ENCODE measurements at places on chromosomes 2 and 18. TPM values are rescaled to one million over a fixed set of nuclear protein-coding genes. Genes with fewer than 3 reads are reported as not detected.

DNA sequence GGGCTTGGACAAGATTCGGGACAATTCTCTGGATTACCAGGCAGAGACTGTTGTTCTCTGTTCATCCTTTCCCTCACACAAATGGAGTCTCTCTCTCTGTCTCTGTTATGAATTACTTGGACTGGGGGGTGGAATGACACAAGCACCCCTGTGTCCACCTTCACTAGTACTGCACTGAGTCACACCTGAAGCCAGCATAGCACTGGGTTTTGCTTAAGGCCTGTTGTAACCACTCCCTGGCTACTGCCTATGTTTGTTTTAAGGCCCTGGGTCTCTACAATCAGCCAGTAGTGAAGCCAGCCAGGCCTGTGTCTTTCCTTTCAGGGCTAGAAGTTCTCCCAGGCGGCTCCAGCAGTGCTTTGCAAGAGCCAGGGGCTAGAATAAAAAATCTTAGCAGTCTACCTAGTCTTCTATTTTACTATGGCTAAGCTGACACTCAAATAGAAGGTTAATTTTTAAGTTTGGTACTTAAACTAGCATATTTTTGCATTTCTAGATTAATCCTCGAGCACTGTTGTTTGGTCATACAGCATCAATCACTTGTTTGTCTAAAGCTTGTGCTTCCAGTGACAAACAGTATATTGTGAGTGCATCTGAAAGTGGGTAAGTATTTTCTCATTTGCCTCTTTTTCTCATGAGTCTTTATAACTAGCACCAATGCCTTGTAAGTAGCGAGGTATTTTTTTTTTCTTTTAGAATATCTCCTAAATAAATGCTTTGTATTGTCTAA, 27.8 kb downstream of the WDR7 start:
- H3K4me1 ChIP-seq, result no peaks in the 10 kb centered on the region
- H3K27me3 ChIP-seq, result no peaks in the 10 kb centered on the region
- no peak overlapping the region for H3K4me3 ChIP-seq
- no peaks in the 10 kb centered on the region for H3K36me3 ChIP-seq
- H3K27ac ChIP-seq, result no peak overlapping the region
- no peak for DNase-seq

DNA sequence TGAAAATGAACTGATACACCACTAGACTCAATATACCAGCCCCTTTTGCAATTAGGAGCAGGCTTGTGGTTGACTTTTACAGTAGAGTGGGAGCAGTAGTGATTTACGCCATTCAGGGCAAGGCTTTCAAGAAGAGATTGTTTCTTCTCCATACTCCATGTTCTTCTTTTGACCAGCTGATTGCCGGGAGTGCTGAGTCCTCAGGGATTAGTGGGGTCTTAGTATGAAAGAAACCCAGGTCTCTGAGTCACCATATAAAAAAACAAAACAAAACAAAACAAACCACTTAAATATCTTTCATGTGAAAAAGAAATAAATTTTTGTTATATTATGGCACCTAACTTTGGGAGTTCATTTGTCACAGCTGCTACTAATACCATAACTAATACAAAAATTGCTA, 465.6 kb upstream of the TRIB2 start:
- no peaks in the 10 kb centered on the region for H3K27me3 ChIP-seq
- no peak overlapping the region for H3K27ac ChIP-seq
- H3K36me3 ChIP-seq, result no peaks in the 10 kb centered on the region
- H3K4me3 ChIP-seq, result no peak overlapping the region

GRCh38 chr2:239688840-239689239, 288.0 kb upstream of the HDAC4 start:
- no peaks in the 10 kb centered on the region for H3K27me3 ChIP-seq
- H3K36me3 ChIP-seq, result no peaks in the 10 kb centered on the region
- no peak for DNase-seq
- H3K4me3 ChIP-seq, result no peak overlapping the region

GRCh38 chr18:4060427-4061281, 394.5 kb downstream of the DLGAP1 start:
- H3K27ac ChIP-seq, result no peak overlapping the region
- DNase-seq, result no peak
- no peaks in the 10 kb centered on the region for H3K27me3 ChIP-seq

DNA sequence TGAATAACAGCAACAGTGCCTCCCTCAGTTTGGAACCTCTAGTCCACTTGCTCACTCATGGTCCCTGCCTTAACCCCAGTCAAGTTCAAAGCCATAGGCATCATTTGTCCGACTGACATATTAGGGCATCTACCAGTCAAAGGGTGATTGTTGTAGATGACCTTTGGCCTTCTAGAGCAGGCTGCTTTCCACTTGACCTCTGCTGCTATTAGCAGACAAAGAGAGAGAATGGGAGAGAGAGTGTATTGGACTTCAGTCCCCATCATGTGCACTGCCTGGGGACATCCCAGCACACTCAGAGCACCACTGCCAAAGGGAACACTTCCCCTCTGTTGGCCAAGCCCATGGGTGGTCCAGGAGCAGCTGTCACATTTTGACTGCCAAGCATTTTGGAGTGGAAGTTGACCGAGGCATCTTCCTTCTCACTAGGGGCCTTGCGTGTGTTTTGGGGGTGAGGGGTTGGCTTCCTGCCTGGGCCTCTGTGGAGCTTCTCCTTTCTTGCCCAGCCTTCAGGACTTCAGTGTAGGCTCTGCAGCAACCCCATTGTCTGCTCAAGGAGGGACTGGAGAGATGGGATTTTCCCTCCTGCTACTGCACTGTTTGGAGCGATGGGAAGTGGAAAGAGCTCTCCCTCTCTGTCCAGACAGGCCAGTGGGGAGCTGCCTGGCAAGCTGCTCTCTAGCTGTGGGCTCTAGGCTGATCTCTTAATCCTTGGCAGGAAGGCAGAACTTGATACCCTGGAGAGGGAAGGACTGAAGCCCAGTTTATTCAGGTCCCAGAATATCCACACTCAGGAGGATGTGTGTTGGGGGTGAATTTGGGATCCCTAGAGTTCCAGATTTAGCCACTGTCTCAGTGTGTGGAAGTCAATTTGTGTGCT, 68.1 kb downstream of the TMEM247 start:
- peaks cover 8% of the 10 kb centered on the region for H3K4me1 ChIP-seq
- H3K36me3 ChIP-seq, result peaks cover 19% of the 10 kb centered on the region
- DNase-seq, result no peak
- no peaks in the 10 kb centered on the region for H3K27me3 ChIP-seq
- H3K4me3 ChIP-seq, result no peak overlapping the region

GRCh38 chr2:103172821-103173220, 411.0 kb downstream of the TMEM182 start:
- no peaks in the 10 kb centered on the region for H3K36me3 ChIP-seq
- H3K27me3 ChIP-seq, result no peaks in the 10 kb centered on the region
- no peak for DNase-seq
- no peak overlapping the region for H3K4me3 ChIP-seq

DNA sequence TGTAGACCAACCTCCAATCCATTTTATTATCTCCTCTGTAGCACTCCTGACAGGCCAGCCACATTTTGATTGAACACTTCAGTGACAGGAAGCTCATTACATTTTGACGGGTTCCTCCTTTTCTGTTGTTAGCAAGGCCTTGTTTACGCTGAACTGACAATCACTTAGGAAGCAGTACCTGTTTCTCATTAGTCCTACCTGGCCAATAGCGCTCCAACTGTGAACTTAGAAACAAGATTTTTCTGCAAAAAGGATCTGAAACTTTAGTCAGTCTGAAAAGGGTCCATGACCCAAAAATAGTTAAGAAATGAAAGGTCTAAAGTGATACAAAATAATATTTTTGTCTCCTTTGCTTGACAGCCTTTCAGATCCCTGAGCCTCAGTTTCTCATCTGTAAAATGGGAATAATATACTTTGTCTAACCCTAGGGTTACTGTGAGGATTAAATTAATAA, 119.6 kb upstream of the MSTN start:
- no peaks in the 10 kb centered on the region for H3K27me3 ChIP-seq
- H3K4me1 ChIP-seq, result no peaks in the 10 kb centered on the region
- DNase-seq, result no peak
- no peak overlapping the region for H3K4me3 ChIP-seq
- H3K27ac ChIP-seq, result no peak overlapping the region

DNA sequence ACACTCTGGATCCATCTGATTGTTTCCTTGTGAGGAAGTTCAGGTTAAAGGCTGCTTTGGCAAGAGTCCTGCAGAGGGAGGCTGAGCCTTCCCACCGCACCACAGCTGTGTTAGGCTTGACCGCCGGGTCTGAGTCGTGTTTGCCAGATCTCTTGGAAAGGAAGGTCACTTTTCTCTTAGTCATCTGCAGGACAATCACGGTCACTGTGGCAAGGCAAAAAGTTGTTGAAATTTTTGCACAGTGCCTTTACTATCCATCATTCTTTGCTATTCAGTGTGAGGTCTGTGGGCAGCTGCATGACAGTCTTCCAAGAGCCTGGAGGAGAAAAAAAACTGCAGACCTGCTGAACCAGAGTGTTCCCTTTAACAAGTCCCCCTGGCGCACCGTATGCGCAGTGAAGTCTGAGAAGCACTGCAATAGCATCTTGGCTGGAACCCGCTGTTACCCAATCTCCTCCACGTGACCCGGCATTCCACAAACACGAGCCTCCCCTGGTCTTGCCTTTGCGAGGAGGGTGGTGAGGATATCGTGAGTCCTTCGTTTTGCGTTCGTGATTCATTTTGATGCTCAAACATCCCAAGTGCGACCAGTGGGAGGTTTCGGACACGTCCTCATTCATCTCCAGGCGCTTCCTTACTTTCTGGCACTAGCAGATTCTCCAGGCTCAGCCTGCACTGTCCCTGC, 23.0 kb downstream of the BIN1 start:
- peaks cover 40% of the 10 kb centered on the region for H3K4me1 ChIP-seq
- peak; percentile 98 for DNase-seq
- H3K27me3 ChIP-seq, result no peaks in the 10 kb centered on the region

GRCh38 chr2:19029655-19030054, 328.8 kb downstream of the OSR1 start:
- DNase-seq, result no peak
- no peak overlapping the region for H3K27ac ChIP-seq
- no peaks in the 10 kb centered on the region for H3K4me1 ChIP-seq
- H3K27me3 ChIP-seq, result no peaks in the 10 kb centered on the region

GRCh38 chr2:80059447-80059846, 245.1 kb downstream of the LRRTM1 start:
- no peak for DNase-seq
- no peaks in the 10 kb centered on the region for H3K36me3 ChIP-seq
- no peaks in the 10 kb centered on the region for H3K27me3 ChIP-seq
- no peak overlapping the region for H3K27ac ChIP-seq

- no peaks in the 10 kb centered on the region for H3K4me1 ChIP-seq
- no peak overlapping the region for H3K27ac ChIP-seq
- H3K36me3 ChIP-seq, result no peaks in the 10 kb centered on the region
Measured at GRCh38 chr2:168997794-168998193, 33.3 kb downstream of the ABCB11 start.

DNA sequence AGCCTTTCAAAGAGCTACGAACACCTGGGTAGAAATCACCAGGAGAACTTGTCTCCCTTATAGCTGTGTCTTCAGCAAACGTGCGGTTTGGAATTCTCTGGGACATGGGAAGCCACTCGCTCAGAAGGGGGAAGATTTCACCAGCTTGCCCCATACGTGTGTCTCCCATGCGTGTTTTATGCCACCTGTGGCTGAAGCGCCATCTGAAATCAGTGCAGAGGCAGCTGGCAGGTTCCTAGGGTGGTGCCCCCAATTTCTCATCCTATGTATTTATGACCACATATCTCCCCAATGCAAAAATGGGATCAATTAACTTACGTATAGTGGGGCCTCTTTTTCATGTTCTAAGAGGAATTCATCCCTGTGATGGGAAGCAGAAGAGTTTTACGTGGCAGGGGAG, 81.6 kb downstream of the TPO start:
- H3K4me3 ChIP-seq, result no peak overlapping the region
- no peaks in the 10 kb centered on the region for H3K36me3 ChIP-seq
- H3K4me1 ChIP-seq, result no peaks in the 10 kb centered on the region
- no peaks in the 10 kb centered on the region for H3K27me3 ChIP-seq

DNA sequence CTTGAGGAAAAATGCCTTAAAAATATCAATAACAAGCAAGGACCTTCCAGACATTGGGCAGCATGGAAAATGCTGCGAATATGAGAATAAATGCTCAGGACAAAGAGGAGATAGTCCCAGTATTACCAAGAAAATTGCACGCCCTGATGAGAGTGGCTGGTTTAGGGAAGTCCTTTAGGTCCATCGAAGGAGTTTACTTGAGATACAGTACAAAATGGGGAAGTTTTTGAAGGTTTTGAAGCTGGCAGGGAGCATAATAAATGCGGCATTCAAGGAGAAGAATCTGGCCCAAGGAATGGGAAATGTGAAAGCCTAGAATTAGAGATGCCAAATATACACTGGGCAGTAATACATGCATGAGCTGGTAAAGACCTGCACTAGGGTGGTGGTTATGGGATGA, 90.2 kb upstream of the SPATS2L start:
- no peaks in the 10 kb centered on the region for H3K36me3 ChIP-seq
- H3K4me1 ChIP-seq, result no peaks in the 10 kb centered on the region
- H3K27me3 ChIP-seq, result no peaks in the 10 kb centered on the region
- H3K27ac ChIP-seq, result no peak overlapping the region

DNA sequence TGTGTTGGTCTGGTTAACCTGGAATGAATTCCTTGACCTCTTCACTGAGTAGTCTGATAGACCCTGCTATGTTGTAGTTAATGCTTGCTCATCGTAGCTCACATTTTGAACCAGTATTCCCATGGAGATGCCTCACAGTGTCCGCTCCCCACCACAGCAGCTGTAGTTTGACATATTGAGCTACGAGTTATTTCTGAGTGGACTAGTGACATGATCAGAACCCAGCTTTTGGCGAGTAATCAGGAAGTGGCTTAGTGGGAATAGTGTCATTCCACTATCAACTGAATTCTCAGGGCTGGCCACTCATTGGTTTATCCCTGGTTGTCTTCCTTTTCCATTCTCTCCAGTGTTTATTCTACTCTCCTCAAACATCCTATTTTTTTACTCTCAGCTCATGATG, 102.7 kb downstream of the MYO1B start:
- no peaks in the 10 kb centered on the region for H3K36me3 ChIP-seq
- H3K27ac ChIP-seq, result peak overlapping the region; percentile 68
- H3K4me1 ChIP-seq, result peaks cover 34% of the 10 kb centered on the region
- H3K27me3 ChIP-seq, result no peaks in the 10 kb centered on the region

- H3K4me3 ChIP-seq, result no peak overlapping the region
- no peak for DNase-seq
- no peak overlapping the region for H3K27ac ChIP-seq
- H3K4me1 ChIP-seq, result no peaks in the 10 kb centered on the region
- H3K27me3 ChIP-seq, result no peaks in the 10 kb centered on the region
- H3K36me3 ChIP-seq, result no peaks in the 10 kb centered on the region
Measured at GRCh38 chr2:60424233-60424632, 129.2 kb downstream of the BCL11A start.

The CYTIP gene
- total RNA-seq, result not detected

The IL1R2 gene
- total RNA-seq, result 1.0 TPM

The ITPRIPL1 gene
- total RNA-seq, result 4.6 TPM

The FIGLA gene
- not detected for total RNA-seq

The PSME4 gene
- total RNA-seq, result 26.8 TPM

The KIF1A gene
- not detected for total RNA-seq

The SCN3A gene
- total RNA-seq, result 0.33 TPM

The SCN7A gene
- total RNA-seq, result 23.6 TPM

The EMX1 gene
- not detected for total RNA-seq

The DSEL gene
- total RNA-seq, result 157 TPM

The EFR3B gene
- 0.51 TPM for total RNA-seq

The CXCR1 gene
- total RNA-seq, result not detected

The RGPD3 gene
- total RNA-seq, result 0.17 TPM

The TNS1 gene
- total RNA-seq, result 44.4 TPM
